ENCODE measurements at places on chromosomes 1 and 21. TPM values are rescaled to one million over a fixed set of nuclear protein-coding genes. Genes with fewer than 3 reads are reported as not detected.

OR2G2 gene
- polyA plus RNA-seq: not detected

DCDC2B gene
- polyA plus RNA-seq: not detected

PAPPA2 gene
- polyA plus RNA-seq: 0.01 TPM

LRRC38 gene
- polyA plus RNA-seq: not detected

CFHR2 gene
- polyA plus RNA-seq: not detected

TMCO4 gene
- polyA plus RNA-seq: 17.3 TPM

CELA3A gene
- not detected for polyA plus RNA-seq

KANK4 gene
- polyA plus RNA-seq: not detected

KCNT2 gene
- not detected for polyA plus RNA-seq

CRYBG2 gene
- 5.3 TPM for polyA plus RNA-seq

CPLANE2 gene
- polyA plus RNA-seq: 6.3 TPM

CCDC27 gene
- polyA plus RNA-seq: not detected

All from B cell (primary cell).